ENCODE measurements at places on chromosomes 1 and 21.

- DNase-seq, result no peak
These were observed 51.3 kb downstream of the GPR161 start for GRCh38 chr1:168085401-168085872.

GRCh38 chr1:158274797-158275196 is 14.9 kb upstream of the CD1C start:
- DNase-seq, result no peak

GRCh38 chr1:26827663-26828062 is 1.2 kb downstream of the ZDHHC18 start:
- no peak for DNase-seq

- no peak for DNase-seq
These were observed 38.2 kb downstream of the SLC2A7 start for GRCh38 chr1:8987881-8988617.

DNA sequence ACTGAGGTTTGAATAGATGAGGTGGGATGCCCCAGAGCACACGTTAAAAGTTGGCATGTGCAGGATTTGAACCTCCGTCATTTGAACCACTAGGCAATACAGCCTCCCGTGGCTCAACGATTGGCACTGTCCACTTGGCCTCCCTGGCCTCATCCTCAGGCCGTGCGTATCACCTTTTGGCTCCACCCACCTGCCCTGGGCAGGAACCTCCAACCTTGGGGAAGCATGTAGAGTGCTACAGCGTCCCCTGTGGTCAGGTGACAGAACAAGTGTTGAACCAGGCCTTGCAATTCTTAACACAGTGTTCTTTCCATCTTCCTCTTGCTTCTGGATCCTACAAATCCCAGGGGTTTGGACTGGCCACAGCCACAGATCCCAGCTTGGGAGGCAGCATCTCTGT is 112.6 kb downstream of the PAX7 start:
- DNase-seq, result no peak

GRCh38 chr1:156146020-156146768 is 7.2 kb upstream of the SEMA4A start:
- DNase-seq, result no peak

DNA sequence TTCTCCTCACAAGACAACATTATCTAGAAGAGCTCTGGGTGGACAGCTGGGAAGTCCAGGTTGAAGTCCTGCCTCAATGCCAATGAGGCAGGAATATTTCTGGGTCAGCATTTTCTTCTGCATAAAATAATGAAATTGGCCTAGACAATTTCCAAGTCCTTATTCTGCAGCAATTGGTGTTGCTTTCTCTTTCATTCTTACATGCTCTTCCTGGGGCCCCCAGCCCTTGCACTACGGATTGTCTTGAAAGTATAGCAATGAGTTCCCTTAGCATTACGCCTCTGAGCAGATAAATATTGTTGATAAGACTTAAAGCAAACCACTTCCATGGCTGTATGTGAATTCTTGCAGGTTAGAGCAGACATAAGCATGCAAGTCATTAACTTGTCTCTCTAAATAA is 188.5 kb downstream of the TGFBR3 start:
- no peak for DNase-seq
